D721Med (cell line): ENCODE measurements at places on chromosomes 3 and 15.

DNA sequence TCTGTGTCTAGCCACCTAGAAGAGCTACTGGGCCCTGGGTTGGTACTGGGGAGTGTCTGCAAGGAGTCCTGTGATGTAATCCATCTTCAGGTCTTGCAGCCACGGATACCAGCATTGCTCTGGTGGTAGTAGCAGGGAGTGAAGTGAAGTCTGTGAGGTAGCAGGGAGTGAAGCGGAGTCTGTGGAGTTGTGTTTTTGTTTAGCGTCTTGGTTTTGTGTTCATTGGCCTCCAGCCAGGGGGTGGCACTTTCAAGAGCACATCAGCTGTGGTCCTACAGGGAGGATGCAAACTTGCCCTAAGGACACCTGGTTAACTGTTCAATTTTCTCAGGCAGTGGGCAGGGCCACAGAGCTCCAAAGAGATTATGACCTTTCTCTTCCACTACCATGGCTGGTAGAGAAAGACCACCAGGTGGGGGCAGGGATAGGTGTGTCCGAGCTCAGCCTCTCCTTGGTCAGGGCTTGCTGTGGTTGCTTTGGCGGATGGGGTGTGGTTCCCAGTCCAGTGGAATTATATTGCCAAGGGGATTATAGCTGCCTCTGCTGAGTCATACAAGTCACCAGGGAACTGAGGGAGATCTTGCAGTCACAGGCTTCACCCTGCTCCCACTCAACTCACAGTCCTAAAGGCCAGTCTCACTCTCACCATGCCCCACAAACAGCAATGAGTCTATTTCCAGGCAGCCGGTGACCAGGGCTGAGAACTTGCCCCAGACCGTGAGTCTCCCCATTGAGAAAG is 424.7 kb downstream of the ZBBX start:
- no peak for DNase-seq

- DNase-seq, result no peak
Observed at GRCh38 chr3:20197775-20198174, 11.8 kb upstream of the SGO1 start.

- DNase-seq, result no peak
Observed at GRCh38 chr3:119538772-119539171, 20.6 kb downstream of the CD80 start.

DNA sequence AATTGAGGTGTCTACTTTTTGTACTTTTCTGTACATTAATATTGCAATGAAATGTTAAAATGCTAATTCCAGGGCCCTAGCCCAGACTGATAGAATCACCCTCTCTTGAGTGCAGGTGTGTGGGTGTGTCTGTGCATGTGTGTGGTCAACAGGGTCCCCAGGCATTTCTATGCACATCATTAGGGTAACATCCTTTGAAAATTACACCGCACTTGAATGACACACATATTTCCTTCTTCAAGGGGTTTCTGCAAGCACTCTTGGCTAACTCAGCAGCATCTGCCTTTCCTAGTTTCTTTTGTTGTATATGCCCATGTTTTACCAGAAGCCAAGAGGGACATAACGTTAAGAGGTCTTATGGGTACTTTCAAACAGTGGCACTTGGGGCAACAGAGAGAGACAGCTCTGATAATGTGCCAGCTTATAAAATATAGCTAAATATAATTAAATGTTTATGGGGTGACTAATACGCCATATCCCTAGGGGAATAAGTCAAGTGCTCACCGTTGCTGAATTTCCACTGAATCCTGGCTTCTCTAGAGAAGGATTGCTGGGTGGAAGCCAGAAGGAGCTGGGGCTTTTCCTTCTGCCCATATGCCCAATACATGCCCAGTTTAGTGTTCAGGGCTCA is 54.5 kb upstream of the LRIG1 start:
- DNase-seq, result no peak

- DNase-seq, result no peak
Observed at GRCh38 chr3:46193436-46193835, 14.7 kb downstream of the CCR1 start.

DNA sequence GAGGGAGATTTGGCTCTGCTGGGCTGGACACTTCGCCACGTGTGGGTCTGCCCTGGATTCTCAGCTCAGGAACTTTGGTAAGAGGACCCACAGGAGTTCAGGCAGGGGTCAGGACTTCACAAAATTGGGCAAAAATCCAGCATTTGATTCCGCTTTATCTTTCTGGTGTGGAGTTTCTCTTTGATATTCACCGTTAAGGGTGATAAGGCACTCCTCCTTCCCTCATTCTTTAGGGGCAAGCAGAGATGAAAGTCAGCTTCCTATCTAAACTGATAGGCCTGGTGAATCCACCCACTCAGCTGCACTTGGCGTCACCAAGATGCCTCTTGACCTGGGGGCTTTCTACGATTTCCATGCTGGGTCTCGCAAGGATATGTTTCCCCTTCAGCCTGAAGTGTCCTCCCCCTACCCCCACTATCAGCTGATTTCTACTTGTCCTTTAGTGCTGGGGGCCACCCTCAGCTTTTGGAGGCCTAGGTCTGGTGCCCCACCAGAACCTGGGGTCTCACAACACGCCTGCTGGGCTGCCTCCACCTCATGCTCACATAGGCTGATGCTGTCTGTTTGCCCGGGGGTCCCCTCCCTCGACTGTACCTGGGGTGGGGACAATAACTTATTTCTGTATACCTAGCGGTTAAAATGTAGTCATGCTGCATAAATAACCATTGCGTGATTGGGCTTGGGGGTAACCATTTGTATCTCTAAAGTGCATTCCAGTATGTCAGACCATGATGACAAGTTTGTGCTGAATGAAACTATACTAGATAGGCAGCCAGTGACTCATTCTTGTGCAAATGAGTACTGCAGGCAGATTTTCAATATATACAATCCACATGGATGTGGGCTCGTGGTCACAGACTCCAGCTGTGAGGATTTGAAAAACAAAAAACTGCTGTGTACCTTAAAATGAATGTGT is 248.3 kb downstream of the ADAMTS17 start:
- DNase-seq, result no peak

DNA sequence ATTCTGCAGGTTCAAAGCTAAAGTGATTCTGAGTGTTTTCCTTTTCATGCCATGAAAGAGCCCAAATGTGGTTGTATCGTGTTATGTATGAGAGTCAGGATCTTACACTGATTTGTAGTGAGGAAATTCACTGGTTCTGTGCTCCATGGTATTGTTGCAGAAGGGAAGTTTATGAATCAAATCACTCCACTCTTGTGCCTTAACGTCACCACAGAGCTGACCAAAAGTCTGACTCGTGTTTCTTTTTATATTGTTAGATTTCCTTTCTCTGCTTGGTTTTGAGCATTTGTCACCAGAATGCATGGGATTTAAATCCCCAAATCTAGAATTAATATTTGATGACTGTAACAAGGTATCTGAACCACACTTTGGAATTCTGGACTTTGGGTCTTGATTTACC is 29.1 kb upstream of the SLC30A4 start:
- no peak for DNase-seq

GRCh38 chr15:79529157-79529785 is 97.1 kb downstream of the MINAR1 start:
- DNase-seq, result no peak

DNA sequence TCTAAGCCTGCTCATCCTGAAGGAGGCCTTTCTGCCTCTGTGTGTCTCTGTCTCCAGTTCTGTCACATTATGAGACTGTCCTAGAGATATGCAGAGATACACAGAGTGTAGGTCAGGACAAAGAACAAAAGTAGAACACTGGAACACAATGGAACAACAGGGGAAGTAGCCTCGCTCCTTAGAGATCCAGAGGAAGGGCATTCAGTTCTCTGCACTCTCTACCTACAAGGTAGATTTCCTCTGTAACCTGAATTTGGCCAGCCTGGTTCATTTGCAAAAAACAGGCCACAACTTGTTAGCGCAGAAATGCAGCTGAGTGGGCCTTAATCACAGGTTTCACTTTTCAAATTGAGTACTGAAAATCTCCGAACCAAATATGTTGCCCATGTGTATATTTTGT is 19.4 kb downstream of the NEK10 start:
- no peak for DNase-seq

DNA sequence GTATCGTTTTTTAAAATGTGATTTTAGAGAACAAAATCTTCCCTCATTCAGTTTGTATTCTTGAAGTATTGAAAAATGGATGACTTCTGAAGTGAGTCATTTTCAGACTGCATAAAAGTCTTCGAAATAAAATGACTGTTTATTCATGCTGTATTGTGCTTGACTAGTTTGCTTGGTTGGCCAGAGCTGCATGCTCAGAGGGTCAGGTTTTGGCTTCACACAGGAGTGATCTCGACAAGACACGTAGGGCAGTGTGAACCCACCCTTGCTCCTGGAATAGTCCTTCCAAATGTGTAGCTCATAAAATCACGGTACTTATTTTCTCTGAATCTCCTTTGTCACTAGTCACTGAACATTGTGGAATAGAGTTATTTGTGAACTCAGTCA is 73.3 kb downstream of the FNDC3B start:
- no peak for DNase-seq

- DNase-seq, result no peak
Observed at GRCh38 chr3:71926262-71926600, 141.3 kb upstream of the PROK2 start.

GRCh38 chr3:140906785-140907184 is 34.9 kb upstream of the SLC25A36 start:
- DNase-seq, result no peak

DNA sequence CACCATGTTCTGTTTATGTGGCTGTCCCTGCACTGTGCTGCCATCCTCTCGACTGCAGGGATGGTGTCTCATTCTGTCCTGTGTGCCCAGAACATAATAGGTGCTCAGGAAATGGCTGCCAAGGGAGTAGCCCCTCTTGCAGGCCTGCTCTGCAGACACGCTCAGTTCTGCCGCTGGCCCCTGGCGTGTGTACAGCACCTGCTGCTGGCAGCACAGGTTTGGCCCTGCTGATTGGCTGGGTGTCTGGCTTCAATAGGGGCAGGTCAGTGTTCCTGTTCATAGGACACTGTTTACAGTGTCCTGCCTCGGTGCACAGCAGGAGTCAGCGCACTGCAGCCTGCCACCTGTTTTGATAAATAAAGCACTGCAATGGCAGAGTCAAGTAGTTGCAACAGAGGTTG is 146.9 kb downstream of the DNAJB8 start:
- no peak for DNase-seq

GRCh38 chr3:99475229-99475628 is 163.2 kb upstream of the COL8A1 start:
- DNase-seq, result no peak

DNA sequence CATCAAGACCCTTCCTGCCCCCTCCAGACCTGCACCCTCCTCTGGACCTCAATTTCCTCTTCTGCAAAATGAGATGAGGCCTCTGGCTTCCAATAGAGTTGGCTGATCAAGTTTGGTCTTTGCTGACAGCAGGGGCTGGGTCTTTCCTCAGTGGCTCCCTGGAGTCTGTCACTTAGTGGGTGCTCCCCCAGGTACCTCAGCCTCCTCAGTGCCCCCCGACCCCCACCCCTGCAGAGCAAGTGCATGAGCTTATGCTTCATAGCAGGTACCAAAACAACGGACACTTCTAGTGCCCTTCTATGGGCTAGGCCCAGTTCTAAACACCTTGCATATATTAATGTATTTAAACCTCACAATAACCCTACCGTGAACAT is 6.9 kb upstream of the PLXND1 start:
- DNase-seq, result no peak

DNA sequence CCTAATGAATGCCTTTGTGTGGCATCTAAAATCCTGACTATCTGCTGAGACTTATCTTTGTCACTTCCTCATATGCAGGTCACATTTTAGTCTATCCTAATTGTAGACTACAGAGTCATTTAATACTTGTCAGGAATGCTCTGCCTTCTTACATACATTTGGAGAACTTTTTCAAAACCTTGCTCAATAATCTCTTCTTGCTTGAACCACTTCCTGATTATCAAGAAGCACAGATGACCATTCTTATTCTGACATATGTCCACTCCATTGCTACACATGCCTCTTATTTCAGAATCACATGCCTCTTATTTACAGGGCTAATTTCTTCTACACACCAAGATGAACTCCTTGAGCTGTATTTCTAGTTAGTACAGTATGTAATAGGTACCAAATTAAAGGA is 400.3 kb downstream of the TBC1D5 start:
- DNase-seq, result no peak

- DNase-seq, result no peak
Observed at GRCh38 chr3:17340261-17340660, 402.2 kb downstream of the TBC1D5 start.

DNA sequence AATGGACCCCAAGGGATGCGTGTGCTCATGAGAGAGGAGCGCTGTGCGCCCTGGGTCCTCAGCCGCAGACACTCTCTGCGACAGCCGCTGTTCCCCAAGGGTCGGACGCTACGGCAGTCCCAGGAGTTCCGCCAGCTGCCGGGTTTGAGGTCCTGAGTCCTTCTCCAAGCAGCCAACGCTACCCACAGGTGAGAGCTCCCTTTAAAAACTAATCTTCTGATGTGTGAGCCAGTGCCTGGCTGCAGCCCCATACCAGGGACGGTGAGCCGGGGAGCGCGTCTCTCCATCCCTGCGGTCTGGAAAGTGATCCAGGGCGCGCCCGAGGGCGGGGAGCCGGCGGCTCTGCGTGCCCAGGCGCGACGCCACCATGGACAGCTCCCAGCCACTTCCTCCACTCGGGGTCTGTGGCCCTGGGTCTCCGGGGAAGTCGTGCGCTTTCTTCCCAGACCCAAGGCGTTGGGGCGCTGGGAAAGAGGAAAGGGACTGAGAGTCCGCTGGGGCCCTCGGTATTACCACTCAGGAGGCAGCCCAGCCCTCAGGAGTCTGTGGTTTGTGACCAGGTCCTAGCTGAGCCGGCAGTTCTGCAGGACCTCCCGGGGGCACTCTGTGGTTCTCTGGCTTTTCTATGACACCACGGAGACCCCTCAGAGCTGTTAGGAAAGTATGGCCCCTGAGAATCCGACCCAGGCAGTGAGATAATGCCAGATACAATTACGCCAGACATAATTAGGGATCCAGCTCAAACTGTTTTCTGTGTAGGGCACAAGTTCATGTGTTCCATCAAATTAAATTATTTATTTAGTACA is 1.4 kb downstream of the CEMIP start:
- DNase-seq, result no peak

- no peak for DNase-seq
Observed at GRCh38 chr15:92650966-92651365, 4.6 kb downstream of the FAM174B start.

GRCh38 chr3:184171562-184171961 is 3.1 kb upstream of the AP2M1 start:
- no peak for DNase-seq

GRCh38 chr15:85690561-85691231 is 104.0 kb downstream of the KLHL25 start:
- DNase-seq, result no peak

- DNase-seq, result no peak
Observed at GRCh38 chr3:196117809-196118208, 35.9 kb upstream of the TFRC start.

GRCh38 chr3:150521463-150521862 is 24.8 kb downstream of the SERP1 start:
- DNase-seq, result no peak

DNA sequence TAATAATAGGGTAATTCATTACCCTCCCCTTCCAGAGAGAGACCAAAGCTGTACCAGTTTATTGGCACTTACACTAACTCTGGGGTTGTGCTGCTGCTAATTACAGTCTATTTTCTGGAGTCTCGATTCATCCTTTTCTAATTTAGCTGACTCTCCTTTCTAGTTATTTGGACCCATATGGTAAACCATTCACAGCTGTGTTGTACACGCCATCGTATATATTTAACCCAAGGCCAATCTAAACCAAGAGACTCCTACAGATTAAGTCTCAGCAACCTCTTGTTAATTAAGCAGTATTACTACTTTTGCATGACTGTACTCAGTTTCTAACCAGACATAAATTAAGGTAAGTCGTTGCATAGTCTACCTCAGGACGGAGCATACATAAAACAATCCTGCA is 22.5 kb downstream of the ANXA2 start:
- DNase-seq, result no peak
